ENCODE measurements at places on chromosomes 2 and 18. TPM values are rescaled to one million over a fixed set of nuclear protein-coding genes. Genes with fewer than 3 reads are reported as not detected.

The COL4A4 gene
- total RNA-seq = not detected

The CSRNP3 gene
- not detected for total RNA-seq

DNA sequence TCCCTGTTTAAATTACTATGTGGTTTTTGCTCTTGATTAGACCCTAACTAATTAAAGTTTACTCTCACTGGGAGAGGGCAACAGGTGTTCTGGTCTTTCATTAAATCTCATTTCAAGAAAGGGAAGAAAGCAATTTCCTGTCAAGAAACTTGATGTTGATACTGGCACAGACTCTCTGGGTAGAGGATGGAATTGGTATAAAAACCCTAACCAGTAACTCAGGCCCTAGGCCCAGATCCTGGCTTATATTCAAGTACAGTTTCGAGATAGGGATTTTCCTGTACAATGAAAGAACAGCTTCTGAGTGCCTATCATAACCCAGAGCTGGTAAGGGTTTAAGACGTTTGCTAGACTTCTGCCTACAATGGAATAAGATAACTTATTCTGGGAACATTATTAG, 61.6 kb upstream of the ACYP2 start:
- no peak for DNase-seq

DNA sequence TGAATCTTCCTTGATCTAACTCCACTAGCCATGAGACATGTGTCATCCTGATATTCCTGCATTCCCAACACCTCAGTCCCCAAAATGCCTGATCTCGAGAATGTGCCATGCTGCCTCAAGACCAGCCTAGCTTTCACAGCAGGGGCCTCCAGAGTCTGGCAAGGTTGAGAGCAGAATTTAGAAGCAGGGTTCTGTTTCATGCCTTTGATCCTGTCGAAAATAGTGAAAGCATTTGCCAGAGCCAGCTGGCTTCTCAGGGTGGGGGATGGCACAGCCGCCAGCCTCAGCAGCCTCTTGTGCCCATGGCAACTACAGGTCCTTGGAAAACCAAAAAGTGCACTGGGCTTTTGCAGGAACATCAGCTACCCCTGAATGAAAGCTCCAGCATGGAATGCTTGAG, 143.5 kb downstream of the RTN4 start:
- DNase-seq = no peak

DNA sequence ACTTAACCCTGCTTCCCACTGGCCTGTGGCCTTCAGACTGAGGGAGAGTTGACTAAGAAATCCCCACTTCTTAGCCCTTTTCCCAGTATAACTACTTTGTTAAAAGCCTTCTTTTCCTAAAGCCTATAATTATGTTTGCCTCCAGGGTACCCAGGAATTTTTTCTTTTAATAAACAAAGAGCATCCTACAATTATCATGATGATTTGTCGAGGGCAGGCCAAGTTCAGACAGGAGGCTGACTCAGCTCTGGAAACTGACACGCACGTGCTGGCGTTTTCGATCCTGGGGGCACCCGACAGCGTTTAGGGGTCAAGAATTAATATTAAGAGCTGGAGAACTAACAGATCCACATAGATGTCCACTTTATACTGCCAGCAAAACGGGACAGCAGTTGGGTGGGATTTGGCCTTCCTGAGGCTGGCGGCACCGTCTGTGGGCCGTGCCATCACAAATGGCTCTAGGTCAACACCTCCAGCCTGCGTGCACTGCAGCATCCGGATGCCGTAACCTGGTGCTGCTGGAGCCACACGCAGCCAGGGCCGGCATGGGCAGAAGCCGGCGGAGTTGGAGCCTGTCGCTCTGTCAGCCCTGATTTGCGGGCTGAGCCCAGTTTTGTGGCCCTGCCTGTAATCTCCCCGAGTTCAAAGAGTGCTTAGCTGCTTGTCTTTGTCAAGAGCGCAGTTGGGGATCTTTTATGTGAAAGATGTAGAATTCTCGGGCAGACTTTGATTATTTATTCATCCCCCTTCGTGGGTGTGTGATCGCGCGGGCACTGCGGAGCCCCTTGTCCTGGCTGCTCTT, 191.0 kb downstream of the GLI2 start:
- DNase-seq = peak; percentile 72

All from HFFc6 (cell line).